CD4-positive, alpha-beta memory T cell (primary cell): ENCODE measurements at places on chromosomes 7 and 10. TPM values are rescaled to one million over a fixed set of nuclear protein-coding genes. Genes with fewer than 3 reads are reported as not detected.

Gene EN2
- polyA plus RNA-seq, result not detected

Gene PITRM1
- 25.5 TPM for polyA plus RNA-seq

Gene SLC26A5
- not detected for polyA plus RNA-seq

Gene CLEC2L
- not detected for polyA plus RNA-seq

Gene SPAM1
- not detected for polyA plus RNA-seq
